AG20443 (cell line): ENCODE measurements at places on chromosomes 2 and 18.

DNA sequence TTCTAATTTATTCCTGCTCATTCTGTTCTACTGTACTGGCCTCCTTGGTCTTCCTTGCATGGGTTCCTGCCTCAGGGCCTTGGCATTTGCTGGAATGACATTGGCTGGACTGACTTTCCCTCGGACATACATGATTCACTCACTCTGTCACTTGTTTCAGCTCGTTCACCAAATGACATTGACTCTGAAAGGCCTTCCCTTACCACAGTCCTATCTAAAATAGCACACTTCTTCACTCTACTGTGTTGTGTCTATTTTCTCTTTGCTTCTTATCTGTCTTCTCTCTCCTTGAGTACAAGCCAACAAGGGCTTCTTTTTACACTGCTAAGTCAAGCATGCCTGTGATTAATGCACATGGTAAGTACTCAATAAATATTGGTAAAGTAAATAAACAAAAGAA, 65.6 kb downstream of the SCG2 start:
- DNase-seq = no peak

- no peak for DNase-seq
These were observed 75.7 kb downstream of the MYO5B start for GRCh38 chr18:50119296-50119695.

DNA sequence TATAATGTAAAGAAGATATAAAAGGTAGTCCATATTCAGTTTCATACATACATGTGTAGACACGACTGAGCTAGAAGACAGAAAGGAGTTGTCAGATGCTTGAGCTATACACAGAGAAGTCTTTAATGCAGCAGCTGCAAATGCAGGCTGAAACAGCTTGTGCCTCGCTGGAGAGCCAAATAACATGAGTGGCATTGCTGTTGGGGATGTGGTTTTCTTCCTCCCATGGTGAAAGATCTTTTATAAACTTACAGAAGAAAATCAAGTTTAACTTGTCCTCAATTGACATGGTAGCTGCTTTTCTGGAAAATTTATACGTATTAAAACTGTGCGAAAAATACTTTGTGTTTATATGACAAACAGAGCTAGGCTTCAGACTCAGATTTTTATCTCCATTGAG, 16.4 kb upstream of the IL1R1 start:
- no peak for DNase-seq

DNA sequence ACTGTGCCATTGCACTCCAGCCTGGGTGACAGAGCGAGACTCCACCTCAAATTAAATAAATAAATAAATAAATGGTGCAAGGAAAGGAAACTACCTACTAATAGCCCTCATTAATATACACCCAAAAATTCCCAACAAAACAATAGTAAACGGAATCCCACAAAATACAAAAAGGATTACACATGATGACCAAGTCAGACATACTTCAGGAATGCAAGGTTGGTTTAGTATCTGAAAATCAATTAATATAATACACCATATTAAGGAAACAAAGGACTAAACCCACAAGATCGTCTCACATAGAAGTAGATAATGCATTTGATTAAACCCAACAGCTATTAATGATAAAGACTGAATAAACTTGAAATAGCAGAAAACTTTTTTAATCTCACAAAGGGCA, 307.4 kb downstream of the TGIF1 start:
- no peak for DNase-seq

DNA sequence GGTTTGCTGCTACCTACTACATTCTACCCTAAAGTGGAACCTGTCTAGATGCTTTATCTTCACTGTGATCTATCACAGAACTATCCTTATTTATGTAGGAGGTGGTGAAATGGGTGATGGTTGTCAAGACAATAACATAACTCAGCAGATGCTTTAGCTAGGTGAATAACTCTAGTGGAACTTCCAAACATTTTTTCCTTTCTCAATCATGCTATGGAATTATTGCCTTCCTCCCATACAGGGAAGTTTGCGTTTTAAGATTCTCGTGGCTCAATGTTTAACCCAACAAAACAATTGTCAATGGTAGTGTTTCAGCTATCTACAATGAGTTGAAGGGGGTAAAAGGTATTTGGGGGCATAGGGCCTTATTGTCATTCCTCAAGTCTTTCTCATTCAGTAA, 82.6 kb upstream of the GLI2 start:
- no peak for DNase-seq

GRCh38 chr2:15271941-15272542, 289.1 kb downstream of the NBAS start:
- DNase-seq = peak; percentile 56

GRCh38 chr2:160126756-160127155, 64.3 kb upstream of the PLA2R1 start:
- DNase-seq = no peak

- DNase-seq = no peak
These were observed 268.8 kb downstream of the MREG start for GRCh38 chr2:215744514-215744913.

DNA sequence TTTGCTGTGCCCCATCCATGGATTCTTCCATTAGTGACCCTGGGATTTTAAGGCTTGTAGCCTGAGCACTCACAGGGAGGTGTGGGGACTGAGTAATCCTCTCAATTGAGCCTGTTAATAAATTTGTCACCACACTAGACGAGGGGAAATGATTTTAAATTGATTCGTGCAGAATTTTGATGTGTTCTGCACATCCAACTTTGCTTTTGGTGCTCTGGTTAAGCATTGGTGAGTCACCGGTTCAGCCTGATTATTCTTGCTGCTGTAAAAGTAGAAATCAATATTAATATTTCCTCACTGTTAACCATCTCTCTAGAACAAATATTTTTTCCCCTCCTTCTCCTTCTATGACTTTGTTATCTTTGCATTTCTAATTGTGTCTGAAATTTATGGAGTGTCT, 482.0 kb downstream of the TSN start:
- no peak for DNase-seq

DNA sequence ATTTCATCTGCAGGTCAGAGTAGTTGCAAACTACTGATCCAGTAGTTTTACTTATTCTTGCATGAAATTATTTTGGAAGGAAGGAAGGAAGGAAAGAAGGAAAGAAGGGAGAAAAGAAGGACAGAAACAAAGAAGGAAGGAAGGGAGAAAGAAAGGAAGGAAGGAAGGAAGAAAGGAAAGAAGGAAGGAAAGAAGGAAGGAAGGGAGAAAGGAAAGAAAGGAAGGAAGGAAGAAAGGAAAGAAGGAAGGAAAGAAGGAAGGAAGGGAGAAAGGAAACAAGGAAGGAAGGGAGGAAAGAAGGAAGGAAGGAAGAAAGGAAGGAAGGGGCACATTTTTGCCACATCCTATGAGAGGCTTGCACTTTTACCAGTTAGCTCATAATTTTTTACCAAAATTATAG, 186.2 kb downstream of the LRRTM4 start:
- no peak for DNase-seq
